ENCODE measurements at places on chromosomes 5 and 9.

DNA sequence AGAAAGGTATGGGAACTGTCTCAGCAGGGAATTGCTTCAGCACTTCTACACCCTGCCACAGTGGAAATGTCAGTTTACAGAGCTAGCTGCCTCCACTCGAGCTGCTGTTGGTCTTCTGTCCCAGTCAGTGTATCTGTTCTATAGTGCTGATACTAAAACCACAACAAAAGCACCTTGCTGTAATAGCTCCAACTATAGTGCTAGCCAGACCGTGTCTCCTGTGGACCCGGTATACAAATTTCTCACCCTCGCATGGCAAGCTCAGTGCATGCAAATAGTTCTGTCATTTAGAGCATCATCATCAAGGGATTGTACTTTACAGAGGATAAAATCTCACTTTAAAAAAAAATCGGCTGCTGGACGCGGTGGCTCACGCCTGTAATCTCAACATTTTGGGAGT lies 51.5 kb upstream of the IQGAP2 start:
- no peak for DNase-seq

DNA sequence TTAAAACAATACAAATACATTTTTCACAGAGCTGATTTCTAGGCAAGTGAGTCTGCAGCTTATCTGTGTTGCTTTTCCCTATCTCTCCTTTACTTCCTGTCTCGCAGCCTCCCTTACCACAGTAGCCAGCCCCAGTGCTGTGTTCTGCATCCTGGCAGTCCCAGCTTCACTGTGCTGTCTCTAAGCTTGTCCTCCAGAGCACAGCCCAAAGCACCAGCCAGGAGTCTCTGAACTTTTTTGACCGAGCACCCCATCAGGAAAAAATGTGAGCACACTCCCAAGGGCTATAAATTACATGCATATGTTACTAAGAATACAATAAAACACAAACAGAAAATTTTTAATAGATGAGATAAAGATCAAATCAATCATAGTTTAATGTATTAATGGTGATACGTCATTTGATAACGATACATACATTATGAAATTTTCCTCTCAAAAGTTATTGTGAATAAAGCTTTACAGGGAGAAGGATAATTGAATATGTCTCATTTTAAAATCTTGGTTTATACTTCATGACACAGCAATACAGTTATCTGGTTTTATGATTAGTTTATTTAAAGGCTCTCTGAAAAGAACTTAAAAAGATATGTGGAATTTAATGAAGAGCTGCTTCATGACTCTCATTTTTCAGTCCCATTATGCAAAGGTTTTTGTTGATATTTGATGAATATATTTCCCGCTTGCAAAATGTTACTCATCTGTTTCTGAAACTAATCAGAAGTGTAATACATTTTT lies 7.3 kb upstream of the RHOBTB3 start:
- DNase-seq, result no peak

GRCh38 chr9:108297073-108297472 lies 558.7 kb downstream of the ACTL7B start:
- DNase-seq, result no peak

GRCh38 chr5:100828898-100829356 lies 74.2 kb downstream of the ST8SIA4 start:
- DNase-seq, result no peak

GRCh38 chr9:77794985-77795384 lies 146.9 kb upstream of the GNA14 start:
- DNase-seq, result no peak
